GM23248 (cell line): ENCODE measurements at places on chromosomes 4 and X. TPM values are rescaled to one million over a fixed set of nuclear protein-coding genes. Genes with fewer than 3 reads are reported as not detected.

The EPGN gene
- total RNA-seq, result 0.86 TPM in 1 of 2 replicates, not detected in the other

The SOD3 gene
- 3.8 and 8.2 TPM in 2 replicates for total RNA-seq

The MAP3K15 gene
- total RNA-seq, result not detected in 2 replicates

The KCND1 gene
- total RNA-seq, result 0.65 and 1.5 TPM in 2 replicates

The SH3TC1 gene
- 6.5 and 9.9 TPM in 2 replicates for total RNA-seq

The CTAG1A gene
- total RNA-seq, result not detected in 2 replicates

The XPNPEP2 gene
- 0.65 and 1.9 TPM in 2 replicates for total RNA-seq

The ZIC3 gene
- total RNA-seq, result not detected in 2 replicates

The SCRG1 gene
- total RNA-seq, result under 0.01 TPM in 1 of 2 replicates, not detected in the other

The PCDH7 gene
- total RNA-seq, result 0.38 and 1.1 TPM in 2 replicates

The STBD1 gene
- total RNA-seq, result 6.7 and 10.6 TPM in 2 replicates

The FREM3 gene
- total RNA-seq, result not detected in 2 replicates

The PRR32 gene
- not detected in 2 replicates for total RNA-seq

The NXF2 gene
- not detected in 2 replicates for total RNA-seq

The DGKK gene
- not detected in 2 replicates for total RNA-seq
